Bone marrow (tissue), 2 donors: ENCODE measurements at places on chromosomes 5 and 9.

GRCh38 chr5:127967983-127968592, 115.5 kb upstream of the SLC12A2 start:
- no peak for DNase-seq

GRCh38 chr5:11084111-11084510, 323.1 kb upstream of the DAP start:
- no peak for DNase-seq

DNA sequence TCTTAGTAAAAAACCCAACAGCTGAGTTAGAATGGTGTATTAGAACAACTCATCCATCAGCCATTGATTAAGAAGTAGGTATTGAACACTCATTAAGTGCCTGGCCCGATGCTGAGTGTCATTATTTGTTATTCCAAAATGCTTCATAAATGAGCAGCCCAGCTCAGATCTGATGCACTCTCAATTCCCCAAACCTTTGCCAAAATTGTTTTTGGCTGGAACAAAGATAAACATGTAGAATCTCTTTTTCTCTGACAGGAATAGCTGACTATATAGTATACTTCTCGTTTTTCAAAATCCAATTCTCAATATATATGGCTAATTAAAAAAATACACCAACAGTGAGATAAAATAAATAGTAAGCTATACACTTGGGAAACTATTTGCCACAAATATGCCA, 20.0 kb upstream of the ANKRD55 start:
- no peak for DNase-seq

GRCh38 chr9:136741883-136742571, 713 bp downstream of the LCN10 start:
- DNase-seq: no peak

GRCh38 chr9:136233411-136233810, 12.2 kb downstream of the QSOX2 start:
- DNase-seq: no peak

- no peak for DNase-seq
Measured at GRCh38 chr9:71403106-71403505, 281.7 kb upstream of the TRPM3 start.

DNA sequence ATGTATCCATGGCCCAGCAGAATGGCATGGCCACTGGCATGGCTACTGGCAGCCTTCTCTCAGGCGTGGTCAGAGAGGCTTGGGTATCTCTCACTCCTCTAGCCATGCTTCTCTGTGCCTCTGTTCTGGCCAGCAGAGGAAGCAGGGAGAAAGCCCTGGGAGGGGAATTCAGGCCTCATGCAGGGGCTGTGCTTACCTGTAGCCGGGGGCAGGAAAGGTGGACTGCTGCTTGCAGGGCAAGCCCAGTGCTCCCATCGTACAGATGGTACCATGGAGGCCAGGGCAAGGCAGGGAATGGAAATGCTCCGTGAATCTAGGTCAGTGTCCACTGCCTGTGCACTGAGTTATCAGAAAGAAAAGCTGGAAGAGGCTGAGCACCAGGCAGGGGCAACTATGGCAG, 2.7 kb downstream of the OR13J1 start:
- no peak for DNase-seq

DNA sequence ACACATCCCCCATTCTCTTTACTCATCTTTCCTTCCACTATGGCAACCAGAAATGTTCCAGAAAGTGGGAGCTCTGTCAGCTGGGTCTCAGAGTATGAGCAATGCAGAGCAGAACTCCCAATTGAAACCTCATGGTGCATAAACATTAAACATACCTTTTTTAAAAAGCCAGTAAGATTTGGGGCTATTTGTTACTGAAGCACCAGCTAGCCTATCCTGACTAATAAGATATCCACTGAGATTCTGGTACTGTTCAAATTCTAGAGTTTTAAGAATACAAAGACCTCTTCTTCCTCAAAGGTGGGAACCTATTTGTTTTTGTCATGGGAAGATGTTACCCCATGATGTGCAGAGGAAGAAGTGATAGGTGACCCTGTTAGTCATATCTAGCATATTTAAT, 46.1 kb upstream of the EGFLAM start:
- no peak for DNase-seq

- no peak for DNase-seq
Measured at GRCh38 chr5:116291271-116291670, 206.4 kb downstream of the COMMD10 start.

DNA sequence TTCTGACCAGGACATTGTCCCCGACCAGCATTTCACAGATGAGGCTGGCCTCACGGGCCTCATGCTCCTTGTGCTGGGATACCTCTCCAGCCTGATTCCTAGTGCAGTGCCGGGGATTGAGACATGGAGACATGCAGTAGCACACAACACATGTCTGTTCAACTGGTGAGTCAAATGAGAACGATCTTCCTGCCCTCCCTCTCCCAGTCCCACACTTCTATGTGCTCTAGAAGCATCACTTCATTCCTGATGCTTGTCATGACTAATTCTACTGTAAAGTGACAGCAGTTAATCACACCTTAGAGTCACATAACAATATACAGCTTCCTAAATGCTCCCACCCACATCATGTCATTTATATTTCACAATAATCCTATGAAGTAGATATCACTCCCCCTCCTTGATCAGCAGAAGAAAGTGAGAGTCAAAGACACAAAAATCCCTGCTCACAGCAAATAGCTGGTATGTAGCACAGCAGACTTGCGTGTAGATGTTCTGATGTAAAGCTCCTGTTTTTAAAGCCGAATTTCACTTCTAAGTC, 101.8 kb downstream of the CCDC192 start:
- no peak for DNase-seq

DNA sequence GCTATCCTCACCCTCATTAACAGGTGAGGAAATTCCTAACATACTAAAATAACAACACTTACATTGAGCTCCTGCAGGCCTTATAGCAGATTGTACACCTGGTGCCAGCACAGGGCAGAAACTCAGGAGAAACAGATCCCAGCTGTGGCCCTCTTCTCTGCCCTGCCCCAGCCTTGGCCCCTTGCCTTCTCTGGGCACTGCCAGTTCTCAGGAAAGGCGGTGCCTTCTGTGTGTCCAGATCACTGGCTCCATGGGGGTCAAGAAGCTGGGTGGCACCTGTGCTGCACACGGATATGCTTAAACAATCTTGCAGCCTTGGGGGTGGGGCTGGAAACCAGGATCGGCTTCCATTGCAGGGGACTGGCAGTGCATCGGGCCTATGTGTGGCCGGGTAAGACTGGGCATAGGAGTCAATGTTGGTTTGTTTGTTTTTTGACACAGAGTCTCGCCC, 19.3 kb downstream of the KYAT1 start:
- DNase-seq: no peak

DNA sequence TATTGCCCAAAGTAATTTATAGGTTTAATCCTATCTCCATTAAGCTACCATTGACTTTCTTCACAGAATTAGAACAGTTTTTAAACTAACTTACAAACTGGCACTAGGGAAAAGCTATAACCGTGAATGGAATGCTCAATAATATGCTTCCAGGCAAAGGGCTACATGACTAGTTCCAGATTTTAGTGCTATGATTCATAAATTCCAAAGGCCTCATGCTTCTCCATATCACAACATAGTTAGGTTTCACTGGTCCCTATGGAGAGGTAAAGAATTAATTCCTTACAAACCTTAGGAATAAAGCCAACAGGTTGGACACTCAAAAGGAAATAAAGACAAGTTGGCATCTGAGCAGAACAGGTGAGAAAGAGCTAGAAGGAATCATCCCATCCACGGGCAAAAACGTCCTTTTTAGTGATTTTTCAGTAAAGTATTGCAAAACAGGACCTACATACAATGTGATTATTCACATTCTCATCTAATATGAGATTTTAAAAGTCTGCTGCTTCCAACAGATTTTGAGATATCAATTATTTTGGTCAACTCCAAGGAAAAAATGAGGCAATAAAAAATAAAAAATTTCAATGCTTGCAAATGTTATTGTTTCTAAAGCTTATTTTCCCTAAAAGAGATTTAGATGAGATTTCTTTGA, 97.0 kb upstream of the TARS1 start:
- no peak for DNase-seq

DNA sequence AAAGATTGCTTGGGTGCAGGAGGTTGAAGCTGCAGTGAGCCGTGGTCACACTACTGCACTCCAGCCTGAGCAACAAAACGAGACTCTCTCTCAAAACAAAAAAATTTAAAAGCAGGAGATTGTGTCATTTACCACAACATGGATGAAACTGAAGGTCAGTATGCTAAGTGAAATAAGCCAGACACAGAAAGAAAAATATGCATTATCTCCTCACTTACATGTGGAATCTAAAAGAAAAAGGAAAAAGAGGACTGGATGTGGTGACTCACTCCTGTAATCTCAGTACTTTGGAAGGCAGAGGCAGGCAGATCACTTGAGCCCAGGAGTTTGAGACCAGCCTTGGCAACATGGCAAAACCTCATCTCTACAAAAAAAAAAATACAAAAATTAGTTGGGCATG, 146.8 kb upstream of the DAPK1 start:
- DNase-seq: no peak

DNA sequence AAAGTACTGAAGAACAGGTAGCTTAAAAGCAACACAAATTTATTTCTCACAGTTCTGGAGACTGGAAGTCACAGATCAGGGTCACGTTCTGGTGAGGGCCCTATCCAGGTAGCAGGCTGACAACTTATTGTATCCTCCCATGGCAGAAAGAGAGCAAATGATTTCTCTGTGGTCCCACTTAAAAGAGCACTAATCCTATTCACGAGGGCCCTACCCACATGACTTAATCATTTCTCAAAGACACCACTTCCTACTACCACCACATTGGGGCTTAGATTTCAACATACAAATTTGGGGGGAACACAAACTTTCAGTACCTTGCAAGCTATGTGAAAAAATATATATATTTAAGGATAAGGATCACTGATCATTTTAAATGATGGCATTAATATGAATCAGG, 75.8 kb upstream of the PPP1R2B start:
- no peak for DNase-seq

DNA sequence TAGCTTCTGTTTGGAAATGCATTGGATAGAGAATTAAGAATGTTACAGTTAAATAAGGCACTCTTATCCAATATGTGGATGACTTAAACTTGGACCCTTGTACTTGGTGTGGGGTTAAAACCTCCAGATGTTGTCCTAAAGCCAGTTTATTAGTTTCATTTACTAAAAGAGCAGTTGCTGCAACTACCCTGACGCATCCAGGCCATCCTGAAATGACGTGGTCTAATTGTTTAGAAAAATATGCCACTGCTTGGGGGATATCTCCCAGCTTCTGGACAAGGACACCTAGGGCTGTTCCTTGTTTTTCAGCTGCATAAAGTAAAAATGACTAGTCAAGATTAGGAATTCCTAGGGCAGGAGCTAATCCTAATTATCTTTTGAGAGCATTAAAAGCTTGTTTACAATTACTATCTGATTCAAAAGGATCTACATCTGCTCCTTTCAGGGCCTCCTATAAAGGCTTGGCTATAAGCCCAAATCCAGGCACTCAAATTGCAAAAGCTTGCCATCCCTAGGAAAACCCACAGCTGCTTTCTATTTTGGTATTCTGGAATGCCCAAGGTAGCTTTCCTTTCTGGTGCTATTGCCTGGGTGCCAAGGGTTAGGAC, 45.7 kb upstream of the SLCO4C1 start:
- DNase-seq: no peak

DNA sequence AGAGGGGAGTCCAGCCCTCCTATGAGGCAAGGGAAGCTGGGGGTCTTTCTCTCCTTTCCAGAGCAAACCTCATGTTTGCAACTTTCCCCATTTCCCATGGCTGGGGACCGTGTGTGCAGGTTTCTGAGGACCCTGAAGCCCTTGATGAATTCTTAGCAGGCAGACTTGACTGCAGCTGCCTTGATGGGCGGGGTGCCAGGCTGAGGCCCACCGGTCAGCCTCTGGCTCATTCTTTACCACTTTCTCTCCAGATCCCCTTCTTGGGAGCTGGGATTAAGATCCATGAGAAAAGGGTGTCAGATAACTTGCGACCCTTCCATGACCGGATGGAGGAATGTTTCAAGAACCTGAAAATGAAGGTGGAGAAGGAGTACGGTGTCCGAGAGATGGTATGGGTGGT, 30.0 kb upstream of the FOXI1 start:
- no peak for DNase-seq

DNA sequence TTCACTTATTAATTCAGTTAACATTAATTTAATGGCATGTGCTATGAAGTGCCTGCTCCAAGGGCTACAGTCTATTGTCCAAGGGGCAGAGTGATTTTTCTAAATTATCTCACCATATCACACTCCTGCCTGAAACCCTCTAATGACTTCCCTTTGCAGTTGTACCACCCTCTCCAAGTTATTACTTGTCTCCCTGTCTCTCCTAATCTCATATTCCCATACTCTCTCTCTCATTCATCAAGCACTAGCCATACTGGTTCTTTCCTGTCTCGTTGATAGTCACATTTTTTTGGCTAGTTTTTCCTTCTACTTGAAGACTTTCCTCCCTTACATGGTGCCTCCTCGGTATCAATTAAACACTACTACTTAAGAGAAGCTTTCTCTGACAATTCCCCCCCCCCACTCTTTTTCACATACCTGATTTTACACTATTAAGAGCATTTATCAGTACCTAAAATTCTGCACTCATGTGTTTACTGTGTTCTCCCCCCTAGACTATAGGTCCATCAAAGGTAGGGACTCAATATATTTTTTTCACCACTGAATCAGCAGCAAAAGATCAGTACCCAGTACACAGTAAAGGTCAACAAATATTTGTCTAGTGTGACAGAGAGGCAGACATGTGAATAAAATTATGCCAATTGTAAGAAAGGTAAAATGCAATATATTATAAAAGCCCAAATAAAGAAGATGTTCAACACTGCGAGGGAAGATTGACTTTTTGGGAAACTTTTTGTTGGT, 19.0 kb downstream of the RICTOR start:
- no peak for DNase-seq

DNA sequence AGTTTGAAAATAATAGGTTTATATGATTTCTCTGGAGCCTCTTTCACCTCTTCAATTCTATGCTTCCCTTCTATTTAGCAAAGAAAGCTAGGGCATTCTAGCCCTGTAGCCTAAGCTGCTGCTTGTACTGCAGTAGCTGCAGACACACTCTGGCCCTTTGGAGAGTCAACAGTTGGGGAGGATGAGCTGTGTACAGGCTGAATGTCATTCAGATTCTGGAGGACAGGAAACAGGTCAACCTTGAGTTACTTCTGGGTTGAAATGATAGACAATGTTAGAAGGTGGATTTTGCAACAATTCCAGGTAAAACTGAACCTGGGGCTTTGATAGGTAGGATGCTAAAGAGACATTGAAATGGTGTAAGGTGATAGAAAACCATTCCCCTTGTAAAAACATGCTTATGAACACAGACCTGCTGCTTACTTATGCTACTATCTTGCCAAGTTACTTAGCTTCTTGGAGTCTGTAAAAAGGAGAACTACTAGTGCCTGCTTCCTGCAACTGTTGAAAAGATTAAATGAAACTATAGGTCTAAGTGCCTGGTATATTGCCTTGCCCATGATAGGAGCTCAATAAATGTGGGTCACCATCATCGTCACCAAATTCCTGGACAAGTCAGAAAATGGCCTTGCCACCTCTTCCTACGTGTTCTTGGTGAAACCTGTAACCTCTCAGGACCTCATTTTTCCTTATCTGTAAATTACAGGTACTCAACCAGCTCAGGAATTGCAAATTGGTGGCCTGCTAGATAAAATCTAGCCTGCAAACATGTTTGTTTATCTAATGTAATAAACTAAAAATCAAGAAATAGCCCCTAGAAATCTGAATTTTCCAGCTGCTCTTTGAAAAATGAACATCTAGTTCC, 83.7 kb downstream of the GALNT10 start:
- no peak for DNase-seq

- no peak for DNase-seq
Measured at GRCh38 chr9:98253565-98253964, 1.9 kb downstream of the TBC1D2 start.
